Type B pancreatic cell (in vitro differentiated cells): ENCODE measurements at places on chromosomes 3 and 15. TPM values are rescaled to one million over a fixed set of nuclear protein-coding genes. Genes with fewer than 3 reads are reported as not detected.

- no peaks in the 10 kb centered on the region for H3K27me3 ChIP-seq
- H3K4me3 ChIP-seq: no peak overlapping the region
- H3K4me1 ChIP-seq: no peaks in the 10 kb centered on the region
- no peak overlapping the region for H3K27ac ChIP-seq
- peaks cover 32% of the 10 kb centered on the region for H3K36me3 ChIP-seq
Observed at GRCh38 chr15:84684092-84684491, 26.1 kb upstream of the NMB start.

DNA sequence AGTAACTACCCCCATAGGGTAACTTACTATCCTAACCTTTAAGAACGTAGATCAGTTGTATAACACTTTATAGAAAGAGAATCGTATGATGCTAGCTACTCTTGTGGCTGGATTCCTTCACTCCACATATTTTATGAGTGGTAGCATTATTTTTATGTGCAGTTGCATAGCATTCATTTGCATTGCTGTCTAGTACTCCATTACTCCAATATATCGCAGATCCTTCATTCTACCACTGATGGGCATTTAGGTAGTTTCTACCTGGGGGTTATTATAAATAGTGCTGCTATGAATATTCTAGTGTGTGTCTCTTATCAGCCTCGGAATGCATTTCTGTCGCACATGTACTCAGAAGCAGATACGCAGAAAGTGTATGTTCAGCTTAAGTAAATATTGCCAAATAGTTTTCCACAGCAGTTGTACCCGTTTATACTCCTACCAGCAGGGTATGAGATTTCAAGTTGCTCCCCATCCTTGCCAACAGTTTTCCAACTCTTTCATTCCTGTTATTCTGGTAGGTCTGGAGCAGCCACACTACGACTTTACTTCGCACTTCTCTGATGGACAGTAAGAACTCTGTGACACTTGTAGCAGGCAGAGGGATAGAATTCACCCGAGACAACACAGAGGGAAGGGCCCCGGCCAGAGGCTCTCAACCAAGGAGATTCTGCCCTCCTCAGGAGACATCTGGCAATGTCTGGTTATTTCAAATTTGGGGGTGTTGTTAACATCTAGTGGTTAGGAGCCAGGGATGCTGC is 9.8 kb upstream of the VGLL4 start:
- H3K27me3 ChIP-seq: no peaks in the 10 kb centered on the region
- no peaks in the 10 kb centered on the region for H3K4me1 ChIP-seq
- no peaks in the 10 kb centered on the region for H3K36me3 ChIP-seq

DNA sequence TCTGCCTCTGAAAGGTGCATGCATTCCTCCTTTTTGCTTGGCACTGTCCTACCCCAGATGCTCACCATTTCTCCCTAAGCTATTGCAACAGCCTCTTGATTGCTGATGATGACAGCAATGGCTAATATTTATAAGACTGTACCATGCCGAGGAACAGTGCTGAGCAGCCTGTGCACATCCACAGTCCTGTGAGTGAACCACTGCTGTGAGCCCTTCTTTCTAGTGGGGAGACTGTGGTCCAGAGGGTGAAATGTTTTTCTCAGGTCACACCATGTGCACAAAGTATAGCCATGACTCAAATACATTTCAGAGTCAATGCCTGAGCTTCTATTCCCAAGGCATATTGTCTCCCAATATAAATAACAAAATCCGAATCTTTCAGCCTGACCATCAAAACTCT is 231.2 kb upstream of the LRTM1 start:
- no peak overlapping the region for H3K27ac ChIP-seq
- H3K4me1 ChIP-seq: peaks cover 10% of the 10 kb centered on the region
- no peaks in the 10 kb centered on the region for H3K36me3 ChIP-seq
- DNase-seq: no peak

GRCh38 chr15:84748274-84749110 is at the start of gene ZNF592:
TSS of gene ZNF592 (plus strand) at chr15:84748592. CDS start at chr15:84782676, 34,084 bp downstream.
- DNase-seq: peak; percentile 84
- peak within 1 kb of the TSS; percentile 97 for H3K4me3 ChIP-seq
- peaks cover 21% of the 10 kb centered on the region for H3K36me3 ChIP-seq

DNA sequence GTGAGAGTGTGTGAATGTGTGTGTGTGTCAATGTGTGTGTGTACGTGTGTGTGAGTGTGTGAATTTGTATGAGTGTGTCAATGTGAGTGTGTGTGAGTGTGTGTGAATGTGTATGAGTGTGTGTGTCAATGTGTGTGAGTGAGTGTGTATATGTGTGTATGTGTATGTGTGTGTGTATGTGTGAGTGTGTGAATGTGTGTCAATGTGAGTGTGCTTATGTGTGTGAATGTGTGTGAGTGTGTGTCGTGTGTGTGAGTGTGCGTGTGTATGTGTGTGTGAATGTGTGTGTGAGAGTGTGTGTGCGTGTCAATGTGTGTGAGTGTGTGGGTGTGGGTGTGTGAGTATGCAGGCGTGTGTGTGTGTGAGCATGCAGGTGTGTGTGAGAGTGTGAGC is 93.5 kb upstream of the ALDH1A3 start:
- no peaks in the 10 kb centered on the region for H3K36me3 ChIP-seq
- H3K4me3 ChIP-seq: no peak overlapping the region
- peak; percentile 34 for DNase-seq
- peaks cover 5% of the 10 kb centered on the region for H3K27me3 ChIP-seq
- H3K4me1 ChIP-seq: peaks cover 6% of the 10 kb centered on the region
- H3K27ac ChIP-seq: no peak overlapping the region

DNA sequence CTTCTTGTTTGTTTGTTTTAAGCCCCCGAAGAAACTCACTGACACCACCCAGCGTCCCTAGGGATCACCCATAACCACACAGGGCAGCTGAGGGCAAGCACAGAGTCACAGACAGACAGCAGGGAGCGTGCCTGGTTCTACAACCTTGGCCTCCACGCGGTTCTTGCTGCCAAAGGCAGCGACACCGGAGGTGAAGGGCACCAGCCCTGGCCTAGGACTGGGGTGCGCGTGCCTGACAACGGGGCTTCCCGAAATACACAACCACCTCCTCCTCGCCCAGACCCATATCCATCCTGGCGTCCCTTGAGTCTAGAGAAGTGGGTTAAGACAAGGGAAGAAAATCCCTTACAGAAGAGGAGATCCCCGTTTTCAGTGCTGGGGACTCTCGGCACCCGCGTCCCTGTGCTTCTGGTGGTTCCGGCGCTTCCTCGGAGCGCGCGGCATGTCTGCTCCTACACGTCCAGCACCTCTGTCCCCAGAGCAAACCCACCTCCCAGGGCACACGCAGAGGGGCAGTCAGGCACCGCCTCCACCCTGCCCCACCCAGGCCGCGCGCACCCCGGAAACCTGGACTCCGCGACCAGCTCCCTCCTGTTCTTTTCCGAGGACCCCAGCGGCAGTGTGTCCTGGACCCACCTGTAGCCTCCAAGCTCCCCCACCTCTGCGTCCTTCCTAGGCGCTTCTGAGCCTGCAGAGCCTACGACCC is 911 bp downstream of the RFTN1 start:
- H3K36me3 ChIP-seq: peaks cover 3% of the 10 kb centered on the region
- peak overlapping the region; percentile 90 for H3K4me3 ChIP-seq
- DNase-seq: no peak
- H3K27ac ChIP-seq: peak overlapping the region; percentile 34
- H3K4me1 ChIP-seq: peaks cover 55% of the 10 kb centered on the region
- H3K27me3 ChIP-seq: peaks cover 59% of the 10 kb centered on the region

GRCh38 chr3:118057086-118057485 is 977.6 kb downstream of the IGSF11 start:
- no peak for DNase-seq
- H3K4me3 ChIP-seq: no peak overlapping the region
- no peaks in the 10 kb centered on the region for H3K27me3 ChIP-seq
- H3K36me3 ChIP-seq: no peaks in the 10 kb centered on the region
- no peaks in the 10 kb centered on the region for H3K4me1 ChIP-seq
- H3K27ac ChIP-seq: no peak overlapping the region

DNA sequence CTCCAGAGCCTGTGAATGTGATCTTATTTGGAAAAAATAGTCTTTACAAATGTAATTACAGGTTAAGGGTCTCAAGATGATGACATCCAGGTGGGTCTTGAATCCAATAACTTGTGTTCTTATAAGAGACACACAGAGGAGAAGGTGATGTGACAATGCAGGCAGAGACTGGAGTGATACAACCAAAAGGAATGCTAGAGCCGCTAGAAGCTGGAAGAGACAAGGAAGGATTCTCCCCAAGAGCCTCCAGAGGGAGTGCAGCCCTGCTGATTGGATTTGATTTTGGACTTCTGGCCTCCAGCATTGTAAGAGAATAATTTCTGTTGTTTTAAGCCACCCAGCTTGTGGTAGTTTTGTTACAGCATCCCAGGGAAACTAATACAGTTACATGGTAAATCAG is 9.7 kb downstream of the MYH15 start:
- H3K36me3 ChIP-seq: peaks cover 4% of the 10 kb centered on the region
- no peaks in the 10 kb centered on the region for H3K4me1 ChIP-seq
- H3K4me3 ChIP-seq: no peak overlapping the region
- no peak overlapping the region for H3K27ac ChIP-seq
- no peak for DNase-seq

Gene FOXL2NB
- total RNA-seq: 0.29 and 0.34 TPM in 2 replicates

Gene TM4SF18
- total RNA-seq: 0.33 TPM in 1 of 2 replicates, not detected in the other
